ENCODE measurements at places on chromosomes 7 and 10.

DNA sequence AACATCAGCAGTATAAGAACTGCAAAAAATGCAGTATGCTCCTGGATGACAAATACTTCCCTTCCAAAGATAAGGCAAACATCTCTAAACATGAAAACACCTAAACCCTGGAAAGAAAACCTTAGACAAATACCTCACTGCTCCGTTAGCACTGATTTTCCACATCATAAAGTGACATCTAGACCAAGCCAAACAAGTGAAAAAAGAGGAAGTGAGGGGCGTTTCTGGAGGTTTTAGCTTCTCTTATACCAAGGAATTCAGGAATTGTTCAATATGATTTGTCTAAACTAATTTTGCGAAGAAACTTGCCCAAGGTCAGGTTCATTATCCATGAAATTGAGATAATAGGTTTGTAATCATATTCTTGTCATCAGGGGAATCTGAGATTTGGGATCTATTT is 279.7 kb downstream of the ADRA2A start:
- DNase-seq = no peak

GRCh38 chr10:23310404-23310803 is 34.2 kb downstream of the C10orf67 start:
- no peak for DNase-seq

- no peak for DNase-seq
These were observed 256.0 kb downstream of the AHR start for GRCh38 chr7:17554341-17555015.

- no peak for DNase-seq
These were observed 1.4 kb upstream of the PSAP start for GRCh38 chr10:71852355-71852937.

GRCh38 chr10:90925079-90926029 is 4.5 kb upstream of the ANKRD1 start:
- DNase-seq = no peak

- no peak for DNase-seq
These were observed 14.6 kb downstream of the EPC1 start for GRCh38 chr10:32332299-32332750.

DNA sequence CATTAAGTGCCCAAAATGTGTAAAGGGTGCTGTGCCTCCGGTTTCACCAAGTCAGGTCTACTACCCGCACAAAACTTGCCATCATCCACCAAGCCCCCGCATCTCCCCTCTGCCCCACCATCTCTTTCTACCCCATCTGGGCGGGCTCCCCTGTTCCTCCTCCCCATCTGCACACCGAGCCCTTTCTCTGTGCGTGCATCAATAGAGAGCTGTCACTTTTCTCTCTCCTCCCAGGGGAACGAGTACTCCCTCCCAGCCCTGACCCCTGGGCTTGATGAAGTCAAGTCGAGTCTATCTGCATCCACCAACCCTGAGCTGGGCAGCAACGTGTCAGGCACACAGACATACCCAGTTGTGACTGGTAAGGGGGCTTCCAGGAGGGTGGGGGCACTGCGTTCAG is 63.5 kb downstream of the PAX2 start:
- no peak for DNase-seq

- no peak for DNase-seq
These were observed 25.5 kb downstream of the LRRC27 start for GRCh38 chr10:132357286-132358058.

- DNase-seq = no peak
These were observed 27.7 kb upstream of the TLX1 start for GRCh38 chr10:101103430-101103829.

DNA sequence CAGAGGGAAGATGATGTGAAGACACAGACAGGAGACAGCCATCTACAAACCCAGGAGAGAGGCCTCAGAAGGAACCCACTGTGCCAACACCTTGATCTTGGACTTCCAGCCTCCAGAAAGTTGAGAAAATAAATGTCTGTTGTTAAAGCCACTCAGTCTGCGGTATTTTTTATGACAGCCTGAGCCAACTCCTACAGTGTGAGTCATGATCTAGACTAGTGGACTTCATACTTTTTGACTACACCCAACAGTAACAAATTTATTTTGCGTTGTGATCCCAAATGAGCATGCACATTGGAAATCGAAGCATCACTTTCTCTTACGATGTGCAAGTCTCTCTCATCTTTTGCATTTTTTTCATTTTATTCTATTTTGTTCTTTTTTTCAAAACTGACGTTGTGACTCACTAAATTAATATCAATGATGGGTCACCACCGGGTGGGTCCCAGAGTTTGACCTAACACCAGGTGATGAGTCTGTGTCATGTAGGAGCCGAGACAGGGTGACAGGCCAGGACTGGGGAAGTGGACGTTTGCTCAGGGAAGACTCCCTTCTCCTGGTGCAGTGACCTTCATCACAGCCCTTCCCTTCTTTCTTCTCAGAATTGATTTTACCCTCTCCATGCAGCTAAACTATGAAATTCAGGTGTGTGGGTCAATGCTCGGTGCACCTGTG is 28.9 kb downstream of the PHYH start:
- DNase-seq = no peak

GRCh38 chr7:132996581-132997242 is 85.2 kb downstream of the CHCHD3 start:
- DNase-seq = no peak

DNA sequence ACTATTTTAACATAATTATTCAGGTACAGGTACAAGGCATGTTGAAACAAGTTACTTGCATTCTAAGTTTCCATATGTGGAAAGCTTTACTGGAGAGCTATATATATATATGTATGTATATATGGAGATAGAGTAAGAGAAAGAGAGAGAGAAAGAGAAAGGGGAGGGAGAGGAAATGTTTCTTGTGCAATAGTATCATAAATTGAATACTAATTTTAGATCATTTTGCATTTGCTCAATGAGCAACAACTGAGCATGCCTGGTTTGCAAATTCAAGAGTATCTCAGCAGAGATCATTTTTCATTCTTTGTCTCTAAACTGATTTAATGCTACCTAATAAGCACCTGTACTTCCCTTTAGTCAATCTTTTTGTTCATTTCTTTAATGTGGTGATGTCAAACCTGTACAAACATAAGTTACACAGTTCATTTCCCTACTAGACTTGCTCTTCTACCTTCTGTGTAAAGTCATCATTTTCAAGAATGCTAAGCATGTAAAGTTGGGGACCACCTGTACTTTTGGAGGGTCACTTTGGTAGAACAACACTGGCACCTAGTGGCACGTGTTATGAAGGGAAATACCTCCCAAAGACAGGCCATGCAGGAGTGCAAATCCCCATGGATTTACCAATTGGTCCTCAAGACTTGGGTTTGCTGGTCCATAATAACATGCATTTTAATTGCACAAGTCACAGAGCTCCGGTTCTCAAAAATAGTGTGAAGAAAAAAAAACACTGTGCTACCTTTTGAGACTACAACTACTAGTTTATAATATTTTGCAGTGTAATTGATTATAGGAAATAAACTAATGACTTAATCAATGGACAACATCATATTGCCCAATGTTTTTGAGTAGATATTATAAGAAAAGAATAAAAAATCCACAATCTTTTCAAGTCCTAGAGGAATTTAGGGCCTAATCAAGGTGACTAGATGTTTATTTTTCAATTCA is 431.2 kb upstream of the IGFBP3 start:
- no peak for DNase-seq

- no peak for DNase-seq
These were observed 75.1 kb upstream of the SP4 start for GRCh38 chr7:21352540-21353387.

GRCh38 chr10:92452313-92452712 is 121.6 kb downstream of the IDE start:
- DNase-seq = no peak

DNA sequence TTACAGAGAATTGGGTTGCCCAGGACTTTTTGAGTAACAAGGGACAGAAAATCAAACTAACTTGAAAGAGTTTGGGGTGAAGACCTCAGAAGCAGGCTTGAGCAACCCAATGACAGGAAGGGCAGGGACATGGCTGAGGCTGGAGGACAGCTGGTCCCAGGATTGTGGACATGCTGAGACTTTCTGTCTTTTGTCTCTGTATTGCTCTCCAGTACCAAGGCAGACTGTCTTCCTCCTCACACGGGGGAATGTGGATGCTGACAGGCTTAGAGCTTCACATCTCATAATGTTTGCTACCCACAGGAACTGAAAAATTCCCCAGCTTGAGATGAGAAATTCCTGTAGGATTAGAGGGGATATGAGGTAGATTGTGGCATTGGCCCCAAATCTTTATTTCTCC is 229.6 kb downstream of the PHF14 start:
- no peak for DNase-seq

GRCh38 chr7:93427107-93427506 is 147.4 kb downstream of the CALCR start:
- no peak for DNase-seq

DNA sequence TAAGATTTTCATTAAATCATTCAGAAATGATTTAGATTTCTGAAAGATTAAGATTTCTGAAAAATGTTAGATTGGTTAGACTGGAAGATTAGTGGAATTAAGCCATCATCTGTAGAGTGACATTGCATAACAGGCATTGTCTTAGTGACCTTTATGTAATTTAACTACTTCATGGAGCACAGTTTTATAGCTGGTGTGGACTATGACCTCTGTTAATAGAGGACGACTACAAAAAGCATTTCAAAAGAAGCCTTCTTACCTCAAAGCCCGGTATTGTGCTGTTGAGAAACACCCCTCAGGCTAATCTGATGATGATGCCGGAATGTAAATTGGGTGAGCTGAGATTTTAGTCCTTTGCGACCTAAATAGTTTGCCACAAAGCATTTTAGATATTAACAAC is 55.6 kb downstream of the GALNT11 start:
- DNase-seq = no peak

DNA sequence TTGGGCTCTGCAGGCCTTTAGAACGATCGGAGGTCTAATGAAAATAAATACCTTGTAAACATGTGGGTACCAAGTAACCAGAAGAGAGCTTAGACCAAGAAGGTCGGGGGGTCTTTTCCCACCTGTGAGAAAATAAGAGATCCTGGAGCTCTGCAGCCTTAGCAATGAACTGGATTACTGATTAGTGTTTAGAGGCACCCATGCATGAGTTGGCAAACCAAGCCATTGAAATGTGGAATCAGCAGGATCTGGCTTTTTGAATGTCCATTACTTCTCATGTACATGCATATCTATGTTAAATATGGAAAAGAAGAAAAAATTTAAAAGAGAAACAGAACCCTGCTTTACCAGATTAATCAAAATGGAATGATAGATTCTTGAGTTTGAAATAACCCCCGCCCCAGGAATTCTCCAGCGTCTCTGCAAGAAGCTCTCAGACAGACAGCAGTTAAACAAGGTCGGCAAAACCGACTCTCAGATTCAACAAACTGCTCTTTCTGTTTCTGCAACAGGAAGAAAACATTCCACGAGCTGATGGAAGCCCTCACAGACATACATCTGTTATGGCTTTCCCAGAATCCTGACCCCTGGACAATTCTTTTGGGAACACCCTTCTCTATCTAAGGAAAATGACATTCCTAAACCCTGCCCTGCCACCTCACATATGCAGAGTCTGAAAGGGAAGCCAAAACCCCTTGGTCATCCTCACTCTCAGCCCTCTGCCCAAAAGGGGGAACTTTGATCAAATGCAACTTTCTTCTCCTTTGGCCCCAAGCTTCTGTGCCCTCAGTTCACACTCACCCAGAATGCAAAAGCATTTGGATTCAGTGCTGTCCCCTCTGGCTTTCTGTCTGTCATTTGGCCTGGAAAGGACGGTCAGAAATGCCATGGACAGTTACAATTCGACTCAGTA is 78.7 kb upstream of the EN2 start:
- DNase-seq = no peak

GRCh38 chr10:128078136-128078969 is 47.9 kb downstream of the MKI67 start:
- DNase-seq = no peak

GRCh38 chr10:22931948-22932347 is 4.1 kb downstream of the ARMC3 start:
- DNase-seq = no peak

DNA sequence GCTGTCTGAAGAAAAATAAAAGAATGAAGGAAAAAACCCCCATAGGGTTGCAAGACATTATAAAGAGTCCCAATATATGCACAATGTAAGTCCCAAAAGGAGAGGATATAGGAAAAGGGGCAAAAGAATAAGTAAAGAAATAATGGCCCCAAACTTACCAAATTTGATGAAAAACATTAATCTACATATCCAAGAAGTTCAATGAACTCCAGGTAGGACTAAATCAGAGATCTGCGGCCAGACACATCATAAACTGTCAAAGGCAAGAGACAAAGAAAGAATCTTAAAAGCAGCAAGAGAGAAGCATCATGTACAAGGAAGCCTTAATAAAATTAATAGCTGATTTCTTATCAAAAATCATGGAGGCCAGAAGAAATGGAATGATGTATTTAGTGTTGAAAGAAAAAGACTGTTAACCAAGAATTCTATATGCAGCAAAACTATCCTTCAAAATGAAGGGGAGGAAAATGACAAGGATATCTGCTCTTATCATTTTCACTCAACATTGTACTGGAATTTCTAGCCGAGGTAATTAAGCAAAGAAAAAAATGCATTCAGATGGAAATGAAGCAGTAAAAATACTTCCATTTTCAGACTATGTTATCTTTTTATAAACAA is 95.7 kb upstream of the GLI3 start:
- DNase-seq = no peak

GRCh38 chr7:44958645-44959344 is 20.0 kb downstream of the MYO1G start:
- no peak for DNase-seq

GRCh38 chr10:113222207-113222606 is 272.2 kb downstream of the TCF7L2 start:
- DNase-seq = no peak

DNA sequence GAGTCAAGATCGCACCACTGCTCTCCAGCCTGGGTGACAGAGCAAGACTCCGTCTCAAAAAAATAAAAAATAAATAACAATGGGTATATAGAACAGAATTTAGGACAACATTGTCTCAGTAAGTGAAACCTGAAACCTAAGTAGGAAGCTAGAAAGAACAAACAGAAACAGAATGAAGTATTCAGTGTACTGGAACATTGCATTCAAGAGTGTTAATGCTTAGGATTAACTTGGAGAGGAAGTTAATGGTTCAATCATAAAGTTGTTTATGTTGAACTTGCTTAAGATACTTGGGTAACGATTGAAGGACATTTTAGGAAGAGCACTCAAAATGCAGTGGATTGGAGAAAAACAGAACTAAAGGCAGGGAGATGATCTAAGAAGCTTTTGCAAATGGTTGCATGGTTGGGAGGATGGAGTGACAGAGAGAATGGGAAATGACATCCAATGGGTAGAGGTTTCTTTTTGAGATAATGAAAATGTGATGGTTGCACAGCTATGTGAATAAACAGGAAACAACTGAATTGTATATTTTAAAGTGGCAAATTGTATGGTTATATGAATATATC is 233.7 kb downstream of the ADK start:
- no peak for DNase-seq

- DNase-seq = no peak
These were observed 6.4 kb upstream of the AGK start for GRCh38 chr7:141544831-141545230.

Measured in NCI-H510A (cell line).